Spleen (tissue), 13 donors: ENCODE measurements at places on chromosomes 6 and 20. TPM values are rescaled to one million over a fixed set of nuclear protein-coding genes. Genes with fewer than 3 reads are reported as not detected.

Gene MAP1LC3A
- polyA plus RNA-seq: 56.7 TPM

Gene IL17F
- not detected for polyA plus RNA-seq

Gene FLRT3
- 0.02 TPM for polyA plus RNA-seq

Gene NDUFAF4
- polyA plus RNA-seq: 33.8 TPM

Gene RNF217
- 0.89 TPM for polyA plus RNA-seq

Gene PAX1
- polyA plus RNA-seq: not detected

Gene STMND1
- not detected for polyA plus RNA-seq

Gene TRIM31
- polyA plus RNA-seq: not detected

Gene FUT9
- polyA plus RNA-seq: not detected

Gene TAF4
- 4.3 TPM for polyA plus RNA-seq

Gene CNKSR3
- polyA plus RNA-seq: 1.8 TPM

Gene PRRC2A
- polyA plus RNA-seq: 151 TPM

Gene PACRG
- 0.32 TPM for polyA plus RNA-seq

Gene MUCL3
- polyA plus RNA-seq: not detected
